CD4-positive, alpha-beta T cell treated with Interleukin-1 beta for 1 hour (primary cell): ENCODE measurements at places on chromosomes 1 and 21.
A peak's percentile ranks its signal among the peaks of the same experiment; 100 is the strongest.

DNA sequence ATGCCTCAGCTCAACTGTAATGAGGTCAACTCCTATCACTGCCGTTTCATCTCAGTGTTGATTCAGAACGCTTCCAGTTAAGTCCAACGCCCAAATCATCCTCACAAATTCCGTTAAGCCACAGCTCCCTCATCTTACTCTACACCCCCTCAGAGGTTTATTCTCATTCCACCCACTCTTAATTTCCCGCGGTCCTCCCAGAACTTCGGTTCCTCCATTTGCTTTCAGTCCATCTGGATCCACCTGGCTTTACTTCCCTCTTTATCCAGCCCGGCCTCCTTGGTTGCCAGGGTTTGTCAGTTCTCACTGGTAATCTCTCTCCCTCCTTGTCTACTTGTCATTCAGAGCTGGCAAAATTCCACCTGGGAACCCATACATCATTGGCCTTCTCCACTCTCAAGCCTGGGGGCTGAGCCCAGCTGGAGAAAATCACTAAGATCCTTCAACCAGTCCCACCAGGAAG is 51.3 kb upstream of the RUNX1 start:
- DNase-seq = no peak

DNA sequence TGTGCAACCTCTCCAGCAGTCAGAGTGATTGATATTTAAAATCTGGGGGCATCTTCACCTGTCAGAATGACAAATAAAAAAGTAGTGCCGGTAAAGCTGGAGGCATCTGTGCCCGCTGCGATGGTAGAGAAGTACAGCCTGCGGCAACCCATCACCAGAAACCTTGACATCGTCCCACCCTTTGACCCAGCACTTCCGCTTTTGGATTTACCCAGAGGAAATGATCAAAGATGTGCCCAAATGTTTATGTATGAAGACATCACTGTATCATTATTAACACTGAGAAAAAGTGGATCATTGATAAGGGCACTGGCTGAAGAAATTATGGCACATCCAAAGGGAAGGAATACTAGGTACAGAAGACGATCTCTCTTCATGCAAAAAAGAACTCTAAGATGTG is 96.0 kb downstream of the PGBD5 start:
- DNase-seq = no peak

DNA sequence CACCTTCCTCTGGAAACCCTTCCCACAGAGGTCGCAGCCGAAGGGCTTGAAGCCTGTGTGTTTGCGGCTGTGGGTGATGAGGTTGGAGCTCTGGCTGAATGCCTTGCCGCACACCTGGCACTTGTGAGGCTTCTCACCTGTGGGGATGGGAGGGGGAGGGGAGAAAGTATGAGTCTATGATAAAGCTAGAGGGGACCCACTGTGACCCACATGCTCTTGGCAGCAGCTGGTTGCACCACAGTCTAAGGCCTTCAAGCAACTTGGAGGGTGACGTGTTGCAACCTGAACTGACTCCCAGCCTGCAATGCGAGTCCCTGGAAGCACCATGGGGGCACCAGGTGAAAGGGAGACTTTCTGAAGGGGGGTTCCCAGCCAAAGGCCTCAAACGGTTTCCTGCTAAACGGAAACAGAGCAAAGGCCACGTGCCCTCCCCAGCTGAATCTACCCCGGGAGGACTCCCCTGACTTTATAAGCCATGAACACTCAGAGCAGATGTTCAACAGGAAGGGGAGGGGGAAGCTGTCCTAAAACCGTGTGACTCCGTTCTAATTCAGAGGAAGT is 10.6 kb downstream of the GFI1 start:
- DNase-seq = peak; percentile 74

GRCh38 chr21:35840197-35840799 is 220.0 kb downstream of the SETD4 start:
- peak; percentile 51 for DNase-seq

GRCh38 chr1:85630493-85630892 is 49.9 kb downstream of the CCN1 start:
- no peak for DNase-seq

DNA sequence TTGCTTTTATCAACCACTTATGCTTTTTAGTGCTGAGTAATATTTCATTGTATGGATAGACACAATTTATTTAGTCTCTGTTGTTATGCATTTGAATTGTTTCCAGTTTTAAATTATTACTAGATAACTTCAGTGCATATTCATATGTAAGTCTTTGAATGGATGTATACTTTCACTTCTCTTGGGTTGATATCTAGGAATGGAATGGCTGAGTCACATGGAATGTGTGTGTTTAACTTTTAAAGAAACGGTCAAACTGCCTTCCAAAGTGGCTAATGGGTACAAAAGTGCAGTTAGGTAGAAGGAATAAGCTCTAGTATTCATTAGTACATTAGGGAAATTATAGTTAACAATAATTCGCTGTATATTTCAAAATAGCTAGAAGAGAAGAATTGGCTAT is 82.4 kb downstream of the NPHS2 start:
- no peak for DNase-seq

DNA sequence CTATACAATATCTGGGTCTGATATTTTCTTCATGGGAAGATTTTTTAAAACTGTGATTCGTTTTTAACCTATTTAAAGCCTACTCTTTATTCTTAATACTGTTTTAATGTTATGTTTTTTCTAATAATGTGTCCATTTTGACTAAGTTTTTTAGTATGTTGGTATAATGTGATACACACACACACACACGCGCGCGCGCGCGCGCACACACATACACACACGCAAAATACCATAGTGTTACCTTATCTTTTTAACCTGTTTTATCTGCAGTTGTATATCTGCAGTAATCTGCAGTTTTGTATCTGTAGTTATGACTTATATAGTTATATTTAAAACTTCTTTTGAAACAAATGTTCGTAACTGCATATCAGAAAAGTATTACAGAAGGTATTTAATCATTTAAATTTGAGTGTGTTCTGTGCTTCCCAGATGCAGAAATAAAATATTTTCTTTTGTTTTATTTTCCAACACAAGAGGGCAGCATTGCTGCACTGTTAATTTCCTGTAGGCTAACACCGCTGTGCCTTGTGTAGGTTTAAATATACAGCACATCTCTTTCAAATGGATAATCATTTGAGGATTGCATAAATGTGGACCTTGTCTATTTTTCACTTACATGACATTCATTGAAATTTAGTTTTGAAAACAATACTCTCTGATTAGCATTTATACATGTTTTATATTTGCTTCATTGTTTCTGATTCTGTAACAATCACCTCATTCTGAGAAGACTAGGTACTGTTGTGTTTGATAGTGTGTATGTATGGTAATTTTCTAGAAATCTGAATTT is 166.1 kb downstream of the PDE4B start:
- DNase-seq = peak; percentile 20
